Memory B cell (primary cell): ENCODE measurements at places on chromosomes 11 and 22.
A peak's percentile ranks its signal among the peaks of the same experiment; 100 is the strongest.

GRCh38 chr11:99934008-99934407 is 753.1 kb upstream of the ARHGAP42 start:
- DNase-seq: no peak

DNA sequence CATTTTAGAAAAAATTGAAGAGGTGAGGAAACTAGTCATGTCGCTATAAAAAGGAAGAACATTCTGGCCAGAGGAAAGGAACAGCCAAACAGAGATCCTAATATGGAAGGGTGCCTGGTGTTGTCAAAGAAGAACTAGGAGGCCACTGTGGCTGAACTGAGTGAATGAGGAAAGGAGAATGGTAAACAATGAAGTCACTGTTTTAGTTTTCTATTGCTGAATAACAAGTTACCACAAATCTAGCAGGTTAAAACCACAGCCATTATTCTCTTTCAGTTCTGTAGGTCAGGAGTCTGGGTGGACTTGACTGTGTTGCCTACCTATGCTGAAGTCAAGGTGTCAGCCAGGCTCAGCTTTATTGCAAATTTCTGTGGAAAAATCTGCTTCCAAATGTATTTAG is 549.3 kb upstream of the CCDC90B start:
- DNase-seq: no peak

DNA sequence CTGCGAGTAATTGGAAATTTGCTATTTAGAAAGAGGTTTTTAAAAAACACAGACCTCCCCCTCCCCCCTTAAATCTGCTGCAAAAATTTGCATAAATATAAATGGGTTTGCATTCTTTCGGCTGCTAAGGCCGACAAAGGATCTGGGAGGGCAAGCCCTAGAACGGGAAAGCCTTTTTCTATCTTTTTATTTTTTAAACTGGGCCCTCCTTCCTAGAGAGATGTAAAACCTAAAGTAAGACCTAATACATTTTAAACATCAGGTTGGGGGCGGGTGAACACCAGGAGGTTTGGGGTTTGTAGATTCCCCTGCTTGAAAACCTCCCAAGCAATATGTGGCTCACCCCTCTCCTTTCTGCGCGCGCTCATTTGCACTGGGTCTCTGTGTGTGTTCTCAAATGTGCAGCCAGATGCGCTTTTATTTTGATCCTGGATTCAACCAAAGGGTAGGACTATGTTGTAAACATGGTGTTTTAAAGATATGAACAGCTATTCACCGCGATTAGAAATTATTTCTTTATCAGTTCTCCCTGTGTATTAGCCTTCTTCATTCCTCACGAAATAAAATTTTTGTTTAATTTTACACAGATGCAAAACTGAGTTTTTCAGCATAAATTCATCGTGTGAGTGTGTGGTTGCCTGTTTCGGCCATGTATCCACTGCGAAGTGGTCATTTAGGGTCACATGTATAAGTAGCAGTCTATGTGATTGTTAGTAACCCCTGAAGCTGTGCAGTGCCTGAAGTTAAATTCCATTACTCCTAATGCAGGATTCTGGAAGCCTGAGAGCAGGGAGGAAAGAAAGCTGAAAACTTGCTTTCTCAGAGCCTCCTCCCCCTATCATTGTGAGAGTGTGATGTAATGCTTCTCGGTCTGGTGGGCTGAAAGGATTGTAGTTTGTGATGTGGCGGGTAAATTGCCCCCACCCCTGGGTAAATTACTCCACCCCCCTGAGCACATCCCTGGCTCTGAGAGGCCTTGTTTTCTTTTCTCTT is 988 bp downstream of the TNRC6B start:
- no peak for DNase-seq

GRCh38 chr11:96391698-96392307 is 2.0 kb downstream of the JRKL start:
- no peak for DNase-seq

DNA sequence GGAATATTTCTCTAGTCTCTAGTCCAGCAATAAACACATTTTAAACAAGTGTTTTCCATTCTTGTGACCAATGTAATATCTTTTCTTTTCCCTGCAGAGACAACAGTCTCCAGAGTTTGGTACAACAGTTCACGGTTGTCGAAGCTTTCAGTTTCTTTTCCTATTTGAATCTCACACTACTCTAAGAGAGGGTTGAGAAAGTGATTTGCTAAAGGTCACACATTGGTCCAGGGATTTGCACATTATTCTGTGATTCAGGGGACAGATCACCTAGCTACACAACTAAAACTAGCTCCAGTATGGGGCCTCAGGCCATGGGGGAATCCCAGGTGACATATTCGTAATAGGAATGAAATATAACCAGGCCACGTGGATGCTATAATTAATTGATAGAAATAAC is 132.5 kb downstream of the HIPK3 start:
- no peak for DNase-seq

DNA sequence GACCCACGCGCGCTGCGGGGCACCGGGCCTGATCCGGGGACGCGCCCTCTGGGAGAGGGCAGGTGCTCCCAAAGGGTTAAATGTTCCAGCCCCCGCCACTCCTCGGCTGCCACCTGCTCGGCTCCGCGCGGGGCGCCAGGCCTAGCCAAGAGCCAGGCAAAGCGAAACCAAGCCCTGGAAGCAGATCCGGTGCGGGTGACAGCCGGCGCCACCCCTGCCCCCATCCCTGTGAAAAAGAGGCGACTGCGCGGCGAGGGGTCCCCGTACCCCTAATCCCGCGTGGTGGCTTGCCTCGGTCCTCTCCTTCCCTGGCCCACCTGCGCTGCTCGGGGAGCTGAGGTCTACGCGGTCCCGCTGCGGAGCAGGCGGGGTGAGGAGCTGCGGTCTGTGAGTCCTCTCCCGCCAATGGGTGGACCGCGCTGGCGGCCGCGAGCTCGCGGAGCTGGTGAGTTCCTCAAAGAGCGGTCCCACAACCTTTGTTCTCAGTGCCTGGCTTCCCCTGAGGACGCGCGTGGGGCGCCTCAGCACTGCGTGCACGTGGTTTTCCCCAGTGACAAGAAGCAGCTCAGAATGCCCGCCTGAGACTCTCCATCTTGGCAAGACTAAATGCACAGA is at the start of gene ME3:
Gene ME3 (minus strand): TSS at position 610 of the 615 bp plus-strand sequence.
- peak; percentile 11 for DNase-seq

DNA sequence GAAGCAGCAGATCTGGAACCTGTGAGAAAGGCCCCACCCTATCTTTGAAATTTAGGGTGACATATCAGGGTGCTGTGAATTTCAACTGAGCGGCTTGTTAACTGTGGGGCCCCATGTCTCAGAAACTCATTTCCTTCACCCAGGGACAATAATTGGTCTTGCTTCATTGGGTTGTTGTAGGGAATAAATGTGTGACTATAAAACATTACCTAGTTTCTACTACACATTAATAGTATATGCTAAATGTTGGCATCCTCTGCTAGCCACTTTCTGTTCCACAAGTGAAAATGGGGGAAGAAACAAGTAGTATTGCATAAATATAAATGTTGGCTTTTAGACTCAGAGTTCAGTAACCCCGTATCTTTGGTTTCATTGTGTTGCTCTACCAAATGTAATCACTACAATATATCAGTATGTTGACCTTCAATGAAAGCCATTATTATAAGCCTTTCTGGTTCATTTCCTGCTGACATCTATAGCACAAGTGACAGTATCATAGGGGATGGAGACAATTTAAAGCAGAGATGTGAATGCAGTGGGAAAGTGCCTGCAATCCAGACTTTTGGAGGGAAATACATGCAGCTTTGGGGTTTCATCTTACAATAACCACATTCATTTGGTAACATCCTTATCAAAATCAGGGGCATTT is 905.5 kb upstream of the RAG2 start:
- no peak for DNase-seq

DNA sequence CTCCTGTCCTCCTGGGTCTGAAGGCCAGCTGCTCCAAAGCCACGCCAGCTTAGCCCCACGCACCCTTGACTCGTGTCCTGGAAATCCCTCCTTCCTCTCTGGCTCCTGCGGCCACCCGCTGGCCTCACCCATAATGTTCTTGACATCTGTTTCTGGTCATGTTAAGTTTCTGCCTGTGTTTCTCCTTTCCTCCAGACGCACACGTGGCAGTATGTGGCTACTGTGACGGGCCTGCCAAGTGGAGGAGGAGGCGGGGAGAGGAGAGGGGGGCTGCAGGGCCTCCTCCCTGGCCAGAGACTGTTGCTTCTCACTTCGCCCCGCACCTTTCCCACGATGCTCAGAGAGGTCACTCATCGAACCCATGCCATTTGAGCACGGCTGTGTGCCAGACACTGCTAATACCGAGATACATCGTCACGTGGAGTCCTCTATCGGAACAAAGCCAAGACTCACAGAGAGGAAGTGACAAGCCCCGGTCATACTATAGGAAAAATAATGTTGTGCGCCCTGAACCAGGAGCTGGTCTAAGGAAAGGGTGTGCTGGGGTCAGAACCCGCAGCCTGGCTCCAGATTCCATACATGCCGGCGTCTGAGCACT is 11.5 kb downstream of the C1QTNF6 start:
- no peak for DNase-seq

DNA sequence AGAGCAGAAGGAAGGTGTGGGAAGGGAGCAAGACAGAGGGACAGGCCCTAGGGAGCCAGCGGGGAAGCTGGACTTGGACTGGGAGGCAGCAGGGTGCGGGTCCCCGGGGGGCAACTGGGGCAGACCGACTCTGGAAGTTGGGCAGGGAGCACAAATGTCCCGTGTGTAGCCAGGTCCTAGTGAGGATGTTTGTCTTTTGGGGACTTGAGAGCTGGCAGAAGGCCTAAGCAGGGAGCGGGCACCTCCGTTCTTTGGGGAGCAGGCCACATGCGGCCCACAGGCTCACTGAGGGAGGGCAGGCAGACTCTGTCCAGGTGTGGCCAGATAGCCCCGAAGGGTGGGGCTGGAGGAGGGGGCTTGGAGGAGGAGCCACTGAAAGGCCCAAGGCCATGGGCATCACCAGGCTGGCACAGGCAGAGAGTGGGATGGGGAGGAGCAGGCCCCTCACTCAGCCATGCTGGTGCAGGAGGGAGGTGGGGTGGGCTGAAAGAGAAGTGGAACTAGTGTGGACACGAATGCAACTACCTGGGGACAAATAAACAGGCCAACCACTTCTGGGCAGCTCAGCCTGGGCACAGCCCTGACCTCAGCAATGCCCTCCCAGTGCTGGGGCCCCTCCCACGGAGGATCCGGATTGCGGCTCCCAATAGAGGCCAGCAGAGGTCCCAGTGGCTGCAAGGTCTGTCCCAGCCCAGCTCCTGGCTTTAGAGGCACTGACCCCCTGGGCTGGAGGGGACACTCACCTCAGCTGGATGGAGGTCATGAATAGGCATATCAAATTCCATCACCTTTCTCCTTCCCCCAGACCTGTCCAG is 1.3 kb upstream of the SCARF2 start:
- no peak for DNase-seq

DNA sequence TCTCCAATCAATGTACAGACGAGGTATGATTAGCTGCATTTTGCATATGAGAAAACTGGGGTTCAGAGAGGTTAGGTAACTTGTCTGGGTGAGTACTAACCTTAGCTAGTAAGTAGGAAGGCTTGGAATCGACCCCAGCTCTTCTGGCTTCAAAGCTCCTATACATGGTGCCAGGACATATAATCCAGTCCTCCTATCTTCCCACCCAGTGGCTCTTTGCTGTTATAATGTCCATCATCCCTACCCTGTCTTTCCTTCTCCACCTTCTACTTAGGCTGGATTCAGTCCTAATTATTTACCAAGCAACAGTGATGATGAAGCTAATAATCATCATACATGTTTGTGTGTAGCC is 20.0 kb downstream of the EHF start:
- DNase-seq: no peak

DNA sequence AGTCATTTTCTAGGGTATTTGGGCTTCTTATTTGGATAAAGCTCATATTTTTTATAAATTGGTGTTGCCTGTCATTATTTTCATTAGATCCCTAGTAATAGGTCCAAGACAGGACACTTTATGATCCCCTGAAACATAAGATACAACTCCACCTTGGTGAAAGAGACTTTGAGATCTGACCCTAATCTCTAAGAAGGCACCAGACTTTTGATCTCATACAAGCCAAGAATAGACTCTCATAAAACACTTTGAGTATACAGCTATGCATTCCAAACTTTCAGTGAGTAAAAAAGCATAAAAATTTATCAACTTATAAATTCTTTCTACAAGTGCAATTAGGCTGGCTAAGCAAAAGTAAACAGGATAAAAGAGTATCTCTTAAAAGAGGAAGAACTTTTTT is 451.2 kb downstream of the MN1 start:
- no peak for DNase-seq

- no peak for DNase-seq
Observed at GRCh38 chr11:103888541-103888951, 147.9 kb upstream of the DDI1 start.

- no peak for DNase-seq
Observed at GRCh38 chr22:29469755-29470154, 10.3 kb upstream of the NEFH start.

DNA sequence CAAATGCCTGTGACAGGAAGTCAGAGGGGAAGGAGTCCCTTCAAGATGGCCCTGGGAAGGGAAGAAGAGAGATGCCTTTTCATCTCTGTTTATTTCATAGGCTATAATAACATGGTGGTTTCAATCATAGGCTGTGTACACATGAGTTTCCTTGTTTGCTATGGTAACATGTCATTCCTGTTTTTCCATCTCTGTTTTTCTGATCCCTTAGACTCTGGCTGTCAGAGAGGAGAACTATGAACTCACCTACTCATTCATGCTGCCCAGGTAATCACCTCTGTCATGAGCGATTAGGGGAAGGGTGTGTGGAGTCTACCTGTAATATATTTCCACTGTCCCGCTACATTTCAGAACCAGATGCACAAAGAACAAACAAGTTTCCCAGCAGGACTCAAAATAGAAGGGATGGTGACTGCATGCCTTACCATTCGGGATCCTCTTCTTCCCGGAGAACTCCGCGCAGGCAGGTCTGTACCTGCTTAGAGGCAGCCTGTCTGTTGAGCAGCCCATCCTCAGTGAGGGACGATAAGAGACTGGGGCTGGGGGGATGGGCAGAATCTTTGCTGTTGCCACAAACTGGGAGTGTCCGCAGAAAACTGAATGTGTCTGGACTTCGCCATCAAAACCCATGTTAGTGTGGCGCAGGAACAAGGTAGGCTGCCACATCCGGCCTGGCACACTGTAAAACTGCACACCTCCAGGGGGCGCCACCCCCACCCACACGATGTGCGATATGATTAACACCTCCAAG is 7.1 kb upstream of the PEX26 start:
- no peak for DNase-seq
